ENCODE measurements at places on chromosomes 2 and 18.

GRCh38 chr2:174888146-174888545, 117.0 kb downstream of the CHN1 start:
- DNase-seq = no peak

- DNase-seq = no peak
Observed at GRCh38 chr18:10754128-10754527, 228.3 kb downstream of the NAPG start.

- DNase-seq = no peak
Observed at GRCh38 chr18:42773870-42774269, 341.6 kb downstream of the RIT2 start.

DNA sequence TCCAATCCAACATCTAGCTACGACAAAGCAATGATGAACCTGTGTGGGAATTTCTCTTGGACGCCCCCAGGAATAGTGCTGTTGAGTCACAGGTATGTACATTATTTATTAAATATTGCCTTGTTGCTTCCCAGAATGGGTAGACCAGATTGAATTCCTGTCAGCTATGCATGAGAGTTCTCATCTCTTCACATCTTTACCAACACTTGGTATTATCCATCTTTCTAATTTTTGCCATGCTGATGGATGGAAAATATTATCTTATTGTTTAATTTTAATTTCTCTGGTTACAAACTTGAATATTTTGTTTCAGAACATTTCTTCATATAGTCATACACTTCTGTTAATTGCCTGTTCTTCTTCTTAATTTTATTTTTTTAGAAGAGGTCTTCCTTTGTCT, 9.6 kb upstream of the RAB10 start:
- no peak for DNase-seq

GRCh38 chr2:102618452-102619413, 620 bp upstream of the SLC9A2 start:
- DNase-seq = peak; percentile 71

- no peak for DNase-seq
Observed at GRCh38 chr2:129765326-129765677, 214.2 kb upstream of the RAB6C start.

GRCh38 chr18:41875094-41875780, 79.8 kb upstream of the PIK3C3 start:
- no peak for DNase-seq

DNA sequence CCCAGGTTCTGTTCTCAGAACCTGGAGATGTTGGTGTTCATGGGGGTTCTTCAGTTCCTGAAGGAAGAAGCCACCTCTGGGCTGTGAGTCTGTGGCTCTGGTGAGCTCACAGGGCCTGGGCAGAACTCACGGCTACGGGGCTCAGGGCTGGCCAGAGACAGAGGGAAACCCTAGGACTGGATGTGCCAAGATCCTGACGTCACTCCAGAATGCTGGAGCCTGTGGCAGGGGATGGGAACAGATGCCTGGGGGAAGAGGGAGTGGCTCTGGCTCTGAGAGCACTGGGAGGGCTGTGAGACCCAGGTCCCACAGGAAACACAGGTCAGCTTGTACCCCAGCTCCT, at the start of gene OTOF:
Gene OTOF (minus strand): TSS at position 214 of the 343 bp plus-strand sequence.
- DNase-seq = no peak

DNA sequence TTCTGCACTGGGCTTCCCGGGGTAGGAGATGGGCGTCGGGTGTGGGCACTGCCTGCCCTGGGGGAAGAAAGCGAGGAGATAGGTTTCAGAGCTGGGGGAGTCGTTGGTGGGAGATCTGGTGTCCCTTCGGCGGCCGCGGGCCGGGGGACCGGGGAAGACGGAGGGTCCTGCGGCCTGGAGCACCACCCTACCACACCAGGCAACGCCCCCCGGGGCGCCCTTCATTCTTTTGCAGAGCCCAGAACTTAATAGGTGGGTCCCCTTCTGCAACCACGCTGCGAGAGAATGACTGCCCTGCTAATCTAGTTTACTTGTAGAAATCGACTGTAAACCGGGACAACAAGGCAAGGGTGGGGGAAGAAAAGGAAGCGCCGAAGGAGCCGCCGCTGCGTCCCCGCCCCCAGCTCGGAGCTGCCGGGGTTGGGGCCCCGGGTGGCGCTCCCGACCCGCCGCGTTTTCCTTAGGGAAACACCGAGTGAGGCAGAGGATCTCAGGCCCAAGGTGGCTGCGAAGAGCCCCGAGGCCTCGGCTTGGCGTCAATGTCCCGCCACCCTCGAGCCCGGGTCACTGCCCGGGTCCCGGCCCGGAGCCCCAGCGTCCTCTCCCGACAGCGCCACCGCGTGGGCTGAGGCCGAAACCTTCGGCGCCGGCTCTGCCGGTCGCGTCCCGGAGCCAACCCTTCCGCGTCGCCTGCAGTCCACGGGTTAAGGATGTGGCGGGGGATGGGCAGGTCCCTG, 5.4 kb upstream of the SATB2 start:
- DNase-seq = peak; percentile 91

DNA sequence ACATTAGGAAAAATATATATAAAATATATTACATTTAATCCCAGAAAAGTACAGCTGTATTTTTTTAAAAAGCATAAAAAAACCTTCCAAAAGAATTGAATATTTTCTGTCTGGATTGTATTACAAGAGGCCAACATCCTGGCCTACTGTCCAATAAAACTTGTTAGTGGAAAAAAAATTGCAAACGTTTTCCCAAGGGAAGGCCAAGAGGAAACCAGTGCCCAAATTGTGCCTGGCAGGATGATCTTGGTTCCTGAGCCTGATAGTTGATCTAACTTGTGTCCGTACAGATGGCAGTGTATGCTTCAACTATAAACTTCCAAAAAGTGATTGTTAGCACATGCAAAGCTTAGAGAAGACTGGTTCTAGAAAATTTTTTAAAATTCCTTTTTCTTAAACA, 90.6 kb upstream of the LPIN2 start:
- DNase-seq = no peak

GRCh38 chr2:222709191-222709891, 37.9 kb downstream of the MOGAT1 start:
- DNase-seq = peak; percentile 76

- no peak for DNase-seq
Observed at GRCh38 chr2:173101687-173102086, 26.0 kb downstream of the MAP3K20 start.

DNA sequence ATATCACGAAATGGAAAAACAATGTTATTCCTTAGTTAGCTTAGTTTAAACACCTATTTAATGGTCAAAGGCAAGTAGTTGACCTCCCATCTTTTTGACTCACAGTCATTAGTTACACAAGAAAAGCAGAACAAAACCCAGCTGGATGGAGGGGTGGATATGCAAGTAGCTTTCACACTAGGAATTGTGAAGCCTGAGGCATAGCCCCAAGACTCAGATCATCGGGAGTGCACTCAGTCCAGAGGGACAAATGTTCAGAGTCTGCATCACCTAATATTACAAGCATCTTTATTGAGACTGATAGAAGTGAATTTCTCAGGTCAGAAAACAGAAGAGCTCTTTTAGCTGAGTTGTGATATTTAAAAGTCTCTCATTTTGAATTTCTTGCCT, 15.5 kb upstream of the CPS1 start:
- no peak for DNase-seq

DNA sequence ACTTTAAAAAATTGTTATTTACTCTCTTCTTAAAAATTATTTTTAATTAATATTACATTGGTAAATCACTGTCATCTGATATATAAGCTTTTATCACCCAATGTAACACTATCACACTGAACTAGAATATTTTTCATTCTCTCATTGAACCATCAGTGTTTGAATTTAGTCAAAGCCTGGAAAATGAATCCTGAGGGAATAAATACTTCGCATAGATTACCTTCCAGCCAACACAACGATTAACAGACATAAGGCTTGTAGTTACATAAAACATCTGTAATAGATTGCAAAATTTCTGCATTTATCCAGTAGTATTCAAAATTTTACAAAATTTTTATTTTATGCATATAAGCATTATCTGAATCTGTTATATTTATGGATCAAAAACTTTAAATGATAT, 314.9 kb downstream of the ERBB4 start:
- no peak for DNase-seq

DNA sequence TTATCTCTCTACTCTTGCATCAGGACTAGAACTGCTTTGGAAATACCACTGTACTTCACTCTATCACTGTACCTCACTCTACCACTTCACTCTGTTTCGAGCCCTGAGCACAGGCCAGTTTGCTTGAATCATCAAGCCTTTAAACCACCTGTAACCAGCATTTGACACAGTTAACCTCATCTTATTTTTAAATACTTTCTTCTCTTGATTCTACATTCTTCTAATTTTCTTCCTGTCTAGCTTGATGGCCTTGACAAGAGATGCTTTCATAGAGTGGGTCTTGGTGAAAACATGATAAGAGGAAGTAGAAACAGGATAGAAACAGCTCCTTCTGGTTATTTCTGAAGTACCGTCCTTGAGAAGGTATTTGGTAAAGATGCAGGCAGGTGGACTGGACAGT, 78.1 kb downstream of the SPIRE1 start:
- DNase-seq = no peak

- DNase-seq = peak; percentile 56
Observed at GRCh38 chr2:16665748-16666448, at the start of gene CYRIA. TSS of gene CYRIA (minus strand) at chr2:16665834. CDS start at chr2:16588119, 77,715 bp downstream.

- DNase-seq = no peak
Observed at GRCh38 chr2:45132551-45132950, 123.3 kb upstream of the SIX2 start.

DNA sequence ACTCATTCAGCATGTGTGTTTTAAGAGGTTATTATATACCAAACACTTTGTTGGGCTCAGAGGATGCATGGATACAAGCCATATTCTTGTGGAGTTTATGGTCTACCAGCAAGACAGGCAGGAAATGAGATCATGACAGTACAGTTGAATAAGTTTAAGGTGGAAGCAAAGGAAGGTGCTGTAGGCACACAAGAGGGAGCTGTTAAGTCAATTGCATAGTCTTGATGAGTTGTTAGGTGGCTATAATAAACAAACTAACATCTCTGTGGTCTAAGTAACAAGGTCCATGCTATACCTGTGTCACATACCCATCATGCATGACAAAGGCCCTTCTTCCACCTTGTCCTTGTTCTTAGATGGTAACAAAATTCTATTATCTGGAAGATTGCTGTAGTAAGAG, 538.3 kb downstream of the CNTNAP5 start:
- DNase-seq = no peak

- peak; percentile 30 for DNase-seq
Observed at GRCh38 chr2:241844831-241845578, 13.7 kb downstream of the PDCD1 start.

GRCh38 chr18:75378376-75379315, 48.9 kb downstream of the SMIM21 start:
- peak; percentile 65 for DNase-seq

DNA sequence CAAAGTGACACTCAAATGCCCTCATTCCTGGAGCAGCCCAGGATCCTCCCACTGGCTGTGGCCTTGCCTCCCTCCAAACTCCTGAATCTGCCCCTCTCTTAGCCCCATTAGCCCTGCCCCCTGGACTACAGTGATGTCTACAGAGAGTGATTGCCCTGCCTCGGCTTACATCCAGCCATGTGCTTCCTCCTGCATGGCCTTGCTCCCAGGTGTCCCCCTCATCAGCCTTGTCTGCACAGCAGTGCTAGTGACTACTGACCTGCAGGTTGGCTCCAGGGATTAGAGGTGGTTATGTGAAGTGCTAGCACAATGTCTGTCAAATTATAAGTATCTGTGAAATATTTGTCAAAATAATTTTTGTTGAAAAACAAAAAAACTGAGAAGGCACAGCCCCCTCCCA, 259.1 kb upstream of the MYT1L start:
- DNase-seq = no peak

GRCh38 chr18:6441200-6441599, 26.5 kb upstream of the L3MBTL4 start:
- DNase-seq = no peak

GRCh38 chr18:70280007-70280925, 8.6 kb upstream of the SOCS6 start:
- no peak for DNase-seq

GRCh38 chr2:11500702-11501303, 33.0 kb upstream of the GREB1 start:
- DNase-seq = no peak

DNA sequence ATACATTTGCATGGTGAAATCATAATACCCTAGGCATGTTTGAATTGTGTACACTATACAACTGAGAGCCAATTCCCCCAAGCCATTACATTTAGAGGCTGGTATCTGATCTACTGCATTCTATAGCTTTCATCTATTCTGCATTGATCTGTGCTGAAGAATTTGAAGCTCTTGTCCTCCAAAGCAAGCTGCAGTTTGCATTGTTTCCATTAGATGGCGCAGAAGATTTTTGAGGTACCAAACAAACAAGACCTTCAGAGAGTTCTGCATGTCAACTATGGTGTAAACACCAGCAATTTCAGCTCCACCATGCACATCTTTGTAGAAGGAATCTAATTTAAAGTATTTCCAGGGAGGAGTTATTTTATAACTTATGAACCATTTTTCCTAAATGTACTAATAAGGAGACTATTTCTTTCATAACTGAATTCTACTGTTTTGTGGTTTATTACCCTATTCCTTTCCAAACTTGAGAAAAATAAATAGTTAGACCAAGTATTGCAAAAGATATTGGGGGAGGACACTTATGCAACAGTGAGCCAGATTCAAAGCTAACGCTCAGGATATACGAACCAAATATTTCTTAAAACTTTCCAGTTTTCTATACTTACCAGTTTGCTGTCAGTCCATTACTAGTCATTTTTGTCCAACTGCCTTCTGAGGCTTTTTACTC, 761.8 kb upstream of the ACVR2A start:
- DNase-seq = peak; percentile 73
